ENCODE measurements at places on chromosomes 4 and X. TPM values are rescaled to one million over a fixed set of nuclear protein-coding genes. Genes with fewer than 3 reads are reported as not detected.

Gene RADX
- total RNA-seq, result 10.7 TPM

DNA sequence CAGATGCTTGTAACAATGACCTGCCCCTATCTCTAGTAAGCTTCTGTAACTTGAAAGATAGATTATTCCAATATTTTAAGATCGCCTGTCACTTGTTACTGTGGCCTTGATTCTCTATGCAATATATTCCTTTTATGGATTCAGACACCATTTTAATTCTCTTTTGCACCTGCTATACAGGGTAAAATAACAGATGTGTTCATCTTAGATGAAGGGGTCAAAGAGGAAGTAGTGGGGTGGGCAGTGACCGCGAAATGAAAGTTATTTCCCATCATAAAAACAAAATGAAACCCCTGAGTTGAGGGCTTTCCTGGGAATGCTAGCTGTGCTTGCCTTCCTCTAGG is 175.9 kb downstream of the TSPAN5 start:
- no peak overlapping the region for H3K4me3 ChIP-seq
- H3K27ac ChIP-seq, result no peak overlapping the region
- H3K27me3 ChIP-seq, result no peaks in the 10 kb centered on the region
- H3K4me1 ChIP-seq, result no peaks in the 10 kb centered on the region
- H3K36me3 ChIP-seq, result no peaks in the 10 kb centered on the region
- DNase-seq, result no peak

Gene PHEX
- not detected for total RNA-seq

DNA sequence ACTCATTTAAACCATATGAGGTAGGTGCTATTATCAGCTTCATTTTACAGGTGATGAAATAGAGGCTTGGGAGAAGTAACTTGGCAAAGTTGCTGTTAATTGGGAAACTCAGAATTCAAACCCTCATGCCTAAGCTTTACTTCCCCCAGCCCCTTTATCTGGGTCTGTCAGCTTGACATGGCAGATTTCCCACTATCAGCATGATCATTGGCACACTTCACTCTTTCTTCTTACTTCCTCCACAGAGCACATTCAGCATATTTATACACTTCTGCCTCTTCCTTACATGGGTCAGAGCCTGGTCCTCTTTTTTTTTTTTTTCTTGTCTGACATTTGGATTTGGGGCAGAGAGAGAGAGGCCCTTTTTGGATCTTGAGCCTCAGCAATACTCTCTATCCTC is 56.5 kb upstream of the ARX start:
- no peaks in the 10 kb centered on the region for H3K36me3 ChIP-seq
- no peaks in the 10 kb centered on the region for H3K4me1 ChIP-seq
- no peak for DNase-seq
- no peak overlapping the region for H3K27ac ChIP-seq
- H3K4me3 ChIP-seq, result no peak overlapping the region
- no peaks in the 10 kb centered on the region for H3K27me3 ChIP-seq

DNA sequence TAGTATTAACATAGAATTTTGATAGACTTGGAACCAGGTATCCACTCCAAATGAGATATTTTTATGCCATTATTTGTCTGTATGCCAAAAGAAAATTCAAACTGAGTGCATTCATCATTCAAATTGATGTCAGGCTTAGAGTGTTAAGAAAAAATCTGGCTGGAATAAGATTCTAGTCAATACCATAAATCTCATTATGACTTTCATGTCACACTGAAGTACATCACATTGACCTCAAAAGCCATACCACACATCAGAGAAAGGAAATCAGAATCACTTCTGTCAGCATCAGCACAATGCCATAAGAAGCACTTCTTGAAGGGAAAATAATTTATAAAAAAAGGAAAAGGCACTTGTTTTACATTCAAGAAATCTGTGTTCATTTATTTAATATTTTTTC is 119.0 kb upstream of the BMP3 start:
- no peak overlapping the region for H3K4me3 ChIP-seq
- no peaks in the 10 kb centered on the region for H3K27me3 ChIP-seq
- H3K27ac ChIP-seq, result no peak overlapping the region
- no peaks in the 10 kb centered on the region for H3K36me3 ChIP-seq
- H3K4me1 ChIP-seq, result no peaks in the 10 kb centered on the region

Gene SORCS2
- total RNA-seq, result 0.53 TPM

DNA sequence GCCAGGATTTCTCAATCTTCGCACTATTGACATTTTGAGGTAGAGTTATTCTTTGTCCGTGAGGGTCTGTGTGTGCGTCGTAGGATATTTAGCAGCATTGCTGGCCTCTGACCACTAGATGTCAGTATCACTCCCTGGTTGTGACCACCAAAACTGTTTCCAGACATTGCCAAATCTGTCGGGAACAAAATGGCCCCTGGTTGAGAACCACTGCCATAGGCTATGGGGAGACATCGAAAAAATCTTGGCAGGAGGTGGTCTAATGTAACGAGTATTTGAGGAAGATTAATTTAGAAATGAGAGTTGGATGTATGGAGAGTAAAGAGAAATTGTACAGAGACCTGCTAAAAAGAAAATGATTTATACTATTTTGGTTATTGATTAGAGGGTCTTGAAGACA is 108.4 kb downstream of the DOCK11 start:
- H3K4me1 ChIP-seq, result no peaks in the 10 kb centered on the region
- H3K36me3 ChIP-seq, result no peaks in the 10 kb centered on the region
- no peaks in the 10 kb centered on the region for H3K27me3 ChIP-seq
- H3K4me3 ChIP-seq, result no peak overlapping the region
- H3K27ac ChIP-seq, result no peak overlapping the region

- no peaks in the 10 kb centered on the region for H3K27me3 ChIP-seq
- no peak overlapping the region for H3K27ac ChIP-seq
- DNase-seq, result no peak
- H3K4me3 ChIP-seq, result no peak overlapping the region
Measured at GRCh38 chrX:118513120-118513898, 17.7 kb downstream of the DOCK11 start.

- DNase-seq, result no peak
- no peaks in the 10 kb centered on the region for H3K36me3 ChIP-seq
- no peak overlapping the region for H3K4me3 ChIP-seq
Measured at GRCh38 chr4:31020363-31020762, 300.2 kb downstream of the PCDH7 start.

Gene RBMX
- 155 TPM for total RNA-seq

GRCh38 chr4:124964251-124964650 is 251.7 kb upstream of the ANKRD50 start:
- no peak for DNase-seq
- H3K36me3 ChIP-seq, result no peaks in the 10 kb centered on the region
- no peak overlapping the region for H3K4me3 ChIP-seq
- no peak overlapping the region for H3K27ac ChIP-seq
- H3K27me3 ChIP-seq, result no peaks in the 10 kb centered on the region
- no peaks in the 10 kb centered on the region for H3K4me1 ChIP-seq

Gene GDPD2
- total RNA-seq, result 84.4 TPM

DNA sequence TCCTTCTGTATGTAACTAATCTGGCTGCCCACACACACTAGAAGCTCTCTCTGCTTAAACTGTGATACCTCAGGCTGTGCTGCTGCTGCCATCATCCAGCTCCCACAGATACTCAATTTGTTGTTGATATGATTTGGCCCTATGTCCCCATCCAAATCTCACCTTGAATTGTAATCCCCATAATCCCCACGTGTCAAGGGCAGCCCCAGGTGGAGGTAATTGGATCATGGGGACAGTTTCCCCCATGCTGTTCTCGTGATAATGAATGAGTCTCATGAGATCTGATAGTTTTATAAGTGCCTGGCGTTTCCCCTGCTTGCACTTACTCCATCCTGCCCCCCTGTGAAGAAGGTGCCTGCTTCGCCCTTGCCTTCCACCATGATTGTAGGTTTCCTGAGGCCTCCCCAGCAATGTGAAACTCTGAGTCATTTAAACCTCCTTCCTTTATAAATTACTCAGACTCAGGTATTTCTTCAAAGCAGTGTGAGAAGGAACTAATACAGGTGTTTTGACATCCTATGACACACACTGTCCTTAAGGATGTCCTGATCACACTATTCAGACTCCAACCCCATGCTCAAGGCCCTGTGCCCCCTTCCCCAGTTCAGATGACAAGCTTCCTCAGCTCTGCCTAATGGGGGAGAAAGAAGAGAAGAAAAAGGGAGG is 2.9 kb upstream of the ATOH1 start:
- DNase-seq, result no peak
- H3K36me3 ChIP-seq, result no peaks in the 10 kb centered on the region
- H3K4me1 ChIP-seq, result no peaks in the 10 kb centered on the region
- H3K4me3 ChIP-seq, result no peak overlapping the region
- H3K27ac ChIP-seq, result no peak overlapping the region

DNA sequence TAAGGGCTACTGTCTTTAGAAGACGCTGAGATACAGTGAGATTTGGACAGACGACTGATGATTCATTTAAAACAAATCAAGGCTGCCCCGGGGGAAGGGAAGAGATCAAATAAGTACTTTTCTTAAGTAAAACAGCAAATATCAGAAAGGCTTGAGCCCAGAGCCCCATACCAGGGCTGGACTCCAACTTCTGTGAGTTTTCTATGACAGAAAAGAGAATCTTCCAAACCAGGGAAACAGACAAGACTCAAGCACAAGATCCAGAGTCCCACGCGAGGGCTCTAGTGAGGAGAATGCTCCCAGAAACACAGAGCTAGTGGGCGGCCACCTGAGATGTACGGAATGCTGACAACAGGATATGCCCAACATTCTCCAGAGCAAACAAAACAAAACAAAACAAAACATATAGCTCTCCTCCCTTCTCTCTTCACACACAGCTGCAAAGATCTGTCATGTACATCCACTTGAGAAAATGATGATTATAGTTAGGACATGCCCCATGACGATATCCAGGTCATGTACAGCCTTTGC is 13.1 kb downstream of the ACSL1 start:
- peak overlapping the region; percentile 53 for H3K27ac ChIP-seq
- H3K4me1 ChIP-seq, result peaks cover 14% of the 10 kb centered on the region
- DNase-seq, result no peak
- no peaks in the 10 kb centered on the region for H3K36me3 ChIP-seq

DNA sequence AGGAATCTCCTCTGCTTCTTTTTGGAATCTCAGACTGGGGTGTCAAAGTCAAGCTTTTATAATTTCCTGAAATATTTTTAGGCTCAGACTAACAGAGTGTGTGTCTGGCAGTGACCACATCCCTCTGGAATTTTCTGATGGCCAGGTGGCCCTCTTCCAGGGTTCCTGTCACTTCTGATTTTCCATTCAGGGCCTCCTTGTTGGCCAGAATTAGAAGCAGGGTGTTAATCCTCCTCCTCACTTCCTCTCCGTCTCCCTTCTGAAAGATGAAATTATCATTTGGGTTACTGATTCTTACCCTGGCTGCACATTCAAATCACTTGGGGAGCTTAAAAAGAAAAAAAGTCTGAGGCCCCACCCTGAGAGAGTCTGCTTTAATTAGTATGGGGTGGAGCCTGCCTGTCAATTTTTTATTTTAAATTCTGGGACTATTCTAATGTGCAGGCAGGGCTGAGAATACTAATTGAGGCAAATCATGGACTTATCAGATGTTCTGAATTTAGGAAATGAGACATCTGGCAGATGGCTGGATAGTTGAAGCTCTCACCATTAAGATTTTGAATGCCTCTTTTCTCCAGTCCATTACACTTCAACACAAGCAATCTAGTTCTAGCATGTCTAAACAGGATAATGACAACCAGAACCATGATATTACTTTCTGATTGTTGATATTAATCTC is 43.2 kb downstream of the HAND2 start:
- no peak overlapping the region for H3K27ac ChIP-seq
- no peaks in the 10 kb centered on the region for H3K4me1 ChIP-seq
- no peaks in the 10 kb centered on the region for H3K27me3 ChIP-seq
- H3K4me3 ChIP-seq, result no peak overlapping the region
- H3K36me3 ChIP-seq, result no peaks in the 10 kb centered on the region
- no peak for DNase-seq

DNA sequence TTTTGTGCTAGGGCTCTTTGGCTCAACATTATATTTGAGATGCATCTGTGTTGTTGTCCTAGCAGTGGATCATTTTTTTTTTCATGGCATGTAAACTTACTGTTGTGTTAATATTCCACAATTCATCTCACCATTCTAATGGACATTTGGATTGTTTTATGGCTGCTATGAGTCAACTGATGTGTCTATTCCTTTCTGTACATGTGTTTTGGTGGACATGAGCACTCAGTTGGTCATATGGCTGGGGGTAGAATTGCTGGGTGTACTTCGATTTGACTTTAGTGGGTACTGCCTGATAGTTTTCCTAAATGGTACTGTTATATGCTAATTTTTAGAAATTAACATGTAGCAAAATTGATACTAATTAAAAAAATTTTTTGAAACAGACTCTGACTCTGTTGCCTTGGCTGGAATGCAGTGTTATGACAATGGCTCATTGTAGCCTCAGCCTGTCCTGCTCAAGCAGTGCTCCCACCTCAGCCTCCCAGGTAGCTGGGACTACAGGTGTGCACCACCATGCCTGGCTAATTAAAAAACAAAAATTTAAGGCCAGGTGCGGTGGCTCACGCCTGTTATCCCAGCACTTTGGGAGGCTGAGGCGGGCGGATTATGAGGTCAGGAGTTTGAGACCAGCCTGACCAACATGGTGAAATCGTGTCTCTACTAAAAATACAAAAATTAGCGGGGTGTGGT is 9.0 kb downstream of the FAM193A start:
- DNase-seq, result peak; percentile 23
- no peaks in the 10 kb centered on the region for H3K4me1 ChIP-seq
- no peaks in the 10 kb centered on the region for H3K36me3 ChIP-seq
- no peak overlapping the region for H3K4me3 ChIP-seq
- no peak overlapping the region for H3K27ac ChIP-seq

- no peaks in the 10 kb centered on the region for H3K4me1 ChIP-seq
- H3K27ac ChIP-seq, result no peak overlapping the region
- DNase-seq, result no peak
- H3K36me3 ChIP-seq, result no peaks in the 10 kb centered on the region
- no peak overlapping the region for H3K4me3 ChIP-seq
- H3K27me3 ChIP-seq, result no peaks in the 10 kb centered on the region
Measured at GRCh38 chr4:66554826-66555225, 884.5 kb upstream of the EPHA5 start.

DNA sequence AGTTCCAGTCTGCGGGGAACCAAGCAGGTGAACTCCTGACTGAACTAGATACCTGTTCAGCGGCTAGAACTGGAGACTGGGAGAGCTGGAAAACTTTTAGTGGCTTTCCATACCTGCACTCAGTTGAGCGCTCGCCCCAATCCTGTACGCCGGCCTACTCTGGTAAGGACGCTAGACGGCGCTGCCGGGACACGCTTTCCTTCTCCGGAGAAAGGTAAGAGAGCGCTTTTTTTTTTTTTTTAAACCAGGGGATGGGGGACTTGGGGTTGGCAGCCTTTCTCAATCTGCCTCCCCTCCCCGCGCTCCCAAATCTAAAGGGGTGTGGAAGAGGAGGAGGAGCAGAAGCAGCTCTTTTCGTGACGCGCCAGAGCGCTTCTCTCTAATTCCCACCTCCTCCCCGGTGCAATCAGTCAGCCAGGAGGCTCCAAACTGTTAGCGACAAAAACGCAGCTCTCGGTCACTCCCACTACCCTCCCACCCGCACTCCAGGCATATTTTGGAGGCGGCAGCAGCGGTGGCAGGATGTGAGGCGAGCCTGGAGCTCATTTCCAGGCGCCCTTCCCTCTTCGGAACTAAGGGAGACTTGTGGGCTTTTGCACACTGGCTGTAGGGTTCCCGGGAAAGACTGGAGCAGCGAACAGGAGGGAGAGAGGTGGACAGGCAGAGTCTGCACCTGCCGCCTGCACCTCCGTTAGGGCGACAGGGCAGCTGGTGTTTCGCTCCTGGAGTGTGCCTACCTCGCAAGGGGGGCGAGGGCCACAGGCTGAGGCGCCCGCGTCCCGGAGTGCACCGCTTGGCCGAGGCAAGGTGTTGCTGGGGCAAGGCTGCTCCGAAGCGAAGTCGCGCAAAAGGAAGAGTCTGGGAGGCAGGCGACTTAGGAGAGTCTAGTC is at the start of gene IL1RAPL2:
TSS of gene IL1RAPL2 (plus strand) at position 409 of the 890 bp plus-strand sequence.
- no peak for DNase-seq
- no peak within 1 kb of the TSS for H3K27ac ChIP-seq
- no peak within 1 kb of the TSS for H3K4me3 ChIP-seq
- no peaks in the 10 kb centered on the region for H3K36me3 ChIP-seq

All from Peyer's patch (tissue), 4 donors.